ENCODE measurements at places on chromosomes 2 and 18.

DNA sequence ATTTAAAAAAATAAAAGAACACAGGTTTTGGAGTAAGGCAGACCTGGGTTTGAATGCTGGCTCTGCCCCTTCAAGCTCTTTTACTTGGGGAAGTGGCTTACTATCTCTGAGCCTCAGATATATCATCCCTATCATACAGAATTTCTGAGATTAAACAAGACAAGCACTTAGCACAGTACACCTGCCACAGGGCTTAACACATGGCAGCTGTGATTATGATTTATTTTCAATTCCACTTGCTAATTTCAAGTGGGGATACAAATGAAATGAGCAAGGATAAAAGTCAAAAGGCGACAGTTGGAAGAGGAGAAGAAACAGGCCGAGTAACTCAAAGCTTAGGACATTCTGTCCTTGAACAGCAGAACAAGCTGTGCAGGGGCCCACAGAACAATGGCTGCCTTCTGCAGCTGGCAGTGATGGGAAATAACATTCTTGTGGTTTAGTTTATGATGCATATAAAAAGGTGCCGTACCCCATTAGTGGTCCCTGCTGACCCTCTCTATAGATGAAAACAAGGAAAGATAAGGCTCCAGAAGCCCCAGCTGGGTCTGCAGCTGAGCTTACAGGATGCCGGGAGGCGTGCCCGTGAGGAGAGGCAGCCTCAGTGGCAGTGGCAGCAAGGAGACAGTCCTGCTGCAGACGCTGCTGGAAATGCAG lies 45.3 kb downstream of the KIF3C start:
- no peak for DNase-seq

GRCh38 chr2:52916981-52917380 lies 850.6 kb upstream of the CHAC2 start:
- no peak for DNase-seq

- no peak for DNase-seq
These were observed 169.5 kb downstream of the HRH4 start for GRCh38 chr18:24629921-24630320.

GRCh38 chr2:213232649-213233437 lies 51.4 kb upstream of the SPAG16 start:
- DNase-seq = peak; percentile 100

DNA sequence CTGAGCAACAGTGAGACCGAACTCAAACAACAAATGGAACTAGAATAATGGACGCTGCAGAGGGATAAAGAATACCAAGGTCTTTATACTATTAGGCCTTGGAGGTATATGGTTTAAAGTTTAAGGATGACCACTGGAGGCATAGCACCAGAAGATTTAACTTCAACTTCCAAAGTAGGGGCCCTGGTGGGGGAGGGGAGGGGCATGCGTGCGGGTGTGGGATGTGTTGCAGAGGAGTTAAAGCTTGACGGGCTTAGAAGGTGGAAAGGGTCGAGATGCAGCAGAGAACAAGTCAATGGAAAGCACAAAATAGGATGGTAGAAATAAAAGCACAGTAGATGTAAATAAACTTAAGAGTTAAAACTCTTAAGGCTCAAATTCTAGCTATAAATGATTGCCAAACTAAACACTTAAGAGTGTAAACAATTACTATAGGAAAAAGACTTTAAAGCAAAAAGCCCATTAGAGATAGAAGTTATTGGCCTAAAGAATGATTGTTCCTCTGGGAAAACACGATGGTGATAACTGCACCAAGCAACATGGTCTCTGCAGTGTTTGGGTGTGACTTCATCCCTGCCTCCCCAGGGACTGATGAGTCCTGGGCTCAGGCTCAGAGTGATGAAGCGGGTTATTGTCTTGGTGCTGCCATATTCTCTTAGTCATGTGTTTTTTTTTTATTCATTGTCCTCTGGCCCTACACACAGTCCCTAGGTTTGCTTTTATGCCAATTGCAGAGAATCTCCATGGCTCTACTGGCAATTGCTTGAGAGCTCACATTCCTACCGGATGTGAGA lies 13.0 kb downstream of the RRM2 start:
- peak; percentile 55 for DNase-seq

GRCh38 chr2:69549421-69549820 lies 94.1 kb downstream of the AAK1 start:
- DNase-seq = no peak

DNA sequence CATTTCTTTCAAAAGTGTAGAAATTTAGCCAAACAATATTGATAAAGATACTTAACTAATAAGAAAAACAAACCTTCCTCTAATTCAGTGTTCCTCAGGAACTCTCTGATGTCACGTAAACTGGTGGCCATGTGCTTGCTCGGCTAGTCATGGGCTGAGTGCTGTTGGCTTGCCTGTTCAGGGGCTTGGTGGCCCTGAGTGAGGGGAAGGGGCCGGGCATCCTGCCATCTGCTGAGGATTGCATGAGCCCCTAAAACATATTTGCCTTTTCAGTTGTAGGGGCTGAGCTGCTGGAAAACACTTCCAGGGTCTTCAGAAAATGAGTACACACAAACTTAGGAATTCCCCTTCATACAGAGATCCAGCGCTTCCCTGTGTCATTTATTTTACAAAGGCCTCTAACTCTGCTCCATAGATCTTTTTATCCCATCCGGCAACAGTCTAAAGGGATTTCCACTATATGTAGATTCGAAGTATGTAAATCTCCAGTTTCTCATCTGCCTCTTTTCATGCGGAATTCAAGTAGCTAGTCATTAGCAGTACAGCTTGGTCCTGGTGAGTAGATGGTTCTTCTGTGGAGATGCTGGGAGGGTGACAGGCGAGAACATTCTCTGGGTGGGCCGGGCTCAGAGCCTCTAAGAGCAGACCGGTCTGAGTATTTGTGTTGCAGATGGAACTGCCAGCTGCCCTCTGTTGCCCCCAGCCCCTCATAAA lies 20.1 kb upstream of the NFATC1 start:
- DNase-seq = no peak

DNA sequence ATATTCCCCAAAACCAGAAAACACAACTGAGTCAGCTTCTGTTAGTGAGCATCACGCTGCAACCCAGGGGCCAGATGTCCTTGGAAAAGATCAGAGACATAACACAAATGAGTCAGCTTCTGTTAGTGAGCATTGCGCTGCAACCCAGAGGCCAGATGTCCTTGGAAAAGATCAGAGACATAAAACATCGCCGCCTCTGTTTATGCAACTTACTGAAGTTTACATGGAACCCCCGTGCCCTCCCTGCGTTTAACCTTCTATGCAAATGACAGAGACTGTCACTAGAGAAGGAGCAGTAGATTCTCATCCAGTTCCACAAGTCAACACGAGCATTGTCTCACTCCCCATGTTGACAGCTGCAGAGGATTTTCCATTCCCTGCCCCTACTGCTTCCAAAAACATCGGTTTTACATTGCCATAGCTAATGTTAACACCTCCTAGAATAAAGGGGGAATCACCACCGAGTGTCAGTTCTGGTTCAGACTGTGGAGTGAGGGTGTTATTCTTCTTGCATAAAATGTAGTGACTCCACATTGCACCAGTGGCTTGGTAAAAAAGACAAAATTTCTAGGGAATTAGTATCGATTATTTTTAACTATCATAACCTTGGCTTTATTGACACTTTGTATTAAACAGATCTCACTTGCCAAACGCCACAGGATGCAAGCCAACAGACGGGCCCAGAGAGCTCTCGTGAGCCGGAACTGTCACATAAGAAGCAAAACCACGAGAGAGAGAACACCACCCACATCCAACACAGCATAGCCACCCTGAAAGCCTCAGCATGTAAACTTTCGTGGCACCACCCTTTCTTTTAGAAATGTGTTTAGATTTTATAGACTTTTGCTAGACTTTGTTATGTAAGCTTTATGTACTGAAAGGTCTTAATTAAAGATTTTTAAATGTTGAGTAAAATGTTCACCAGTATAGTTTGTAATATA lies 87.7 kb downstream of the SH3YL1 start:
- no peak for DNase-seq

DNA sequence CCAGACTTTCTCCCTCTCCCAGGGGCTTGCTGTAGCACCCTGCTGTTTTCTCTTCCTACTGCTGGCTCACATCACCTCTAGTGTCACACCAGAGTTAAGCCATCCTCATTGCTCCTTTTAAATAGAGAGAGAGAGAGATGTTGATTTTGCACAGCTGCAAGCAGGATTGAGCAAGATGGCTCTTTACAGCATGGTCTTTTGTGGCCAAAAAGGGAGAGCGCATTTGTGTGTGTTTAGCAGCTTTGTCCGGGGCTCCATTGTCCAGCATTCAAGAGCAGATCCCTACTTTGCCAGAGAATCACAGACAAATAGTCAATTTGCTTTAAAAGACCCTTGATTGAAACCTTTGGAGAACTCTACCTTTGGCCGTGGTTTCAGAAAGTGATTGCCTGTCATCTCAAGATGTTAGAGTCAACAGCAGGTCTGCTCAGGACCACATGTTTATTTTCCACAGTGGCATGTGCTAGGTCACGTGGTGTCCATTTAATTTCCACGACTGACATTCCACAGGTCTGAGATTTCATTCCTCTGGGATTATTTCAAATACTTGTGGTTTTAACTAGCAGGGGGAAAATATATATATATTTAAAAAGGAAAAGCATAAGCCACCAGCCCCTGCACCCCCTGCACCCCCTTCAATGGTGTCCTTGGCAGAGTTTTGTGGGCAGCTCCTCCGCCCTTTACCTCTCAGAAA lies 359.9 kb upstream of the SLC14A2 start:
- no peak for DNase-seq

- DNase-seq = peak; percentile 71
These were observed 2.8 kb downstream of the DUSP2 start for GRCh38 chr2:96142217-96143113.

- DNase-seq = no peak
These were observed 35.6 kb upstream of the SYT4 start for GRCh38 chr18:43312891-43313290.

DNA sequence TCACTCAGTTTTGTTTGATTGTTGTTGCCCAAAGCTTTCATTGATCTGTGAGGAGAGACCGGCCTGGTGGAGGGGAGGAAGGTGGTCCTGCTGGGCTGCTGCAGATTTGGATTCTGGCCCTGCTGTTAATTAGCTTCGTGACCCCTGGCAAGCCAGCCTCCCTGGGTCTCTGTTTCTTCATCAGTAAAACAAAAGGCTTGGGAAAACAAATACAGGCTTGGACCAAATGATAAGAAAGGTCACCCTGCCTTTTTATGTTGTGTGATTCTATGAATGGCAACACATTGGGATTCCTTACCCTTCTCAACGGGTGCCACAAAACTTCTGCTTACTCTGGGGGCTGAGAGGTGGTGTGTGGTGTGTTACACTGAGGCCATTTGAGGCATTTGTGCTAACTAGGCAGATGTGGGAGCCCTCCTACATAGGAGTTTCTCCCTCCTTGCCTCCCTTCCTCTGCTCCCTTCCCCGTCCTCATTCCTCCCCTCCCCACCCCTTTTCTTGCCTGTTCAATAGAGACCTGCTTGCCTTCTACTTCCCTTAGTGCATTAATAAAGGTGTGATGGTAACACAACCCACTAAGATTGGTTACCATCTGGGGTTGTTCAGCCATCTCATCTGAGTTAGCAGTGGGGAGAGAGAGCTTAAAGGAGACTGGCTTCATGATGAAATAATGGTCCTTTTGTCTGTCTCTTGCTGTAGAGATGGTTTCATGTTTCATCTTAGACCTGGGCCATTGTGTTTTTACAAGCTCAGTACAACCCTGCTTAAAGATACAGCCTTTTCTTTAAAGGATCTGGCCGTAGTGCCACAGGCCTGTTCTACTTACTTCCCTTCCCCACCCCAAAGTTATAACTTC lies 96.2 kb downstream of the TANC1 start:
- DNase-seq = no peak

DNA sequence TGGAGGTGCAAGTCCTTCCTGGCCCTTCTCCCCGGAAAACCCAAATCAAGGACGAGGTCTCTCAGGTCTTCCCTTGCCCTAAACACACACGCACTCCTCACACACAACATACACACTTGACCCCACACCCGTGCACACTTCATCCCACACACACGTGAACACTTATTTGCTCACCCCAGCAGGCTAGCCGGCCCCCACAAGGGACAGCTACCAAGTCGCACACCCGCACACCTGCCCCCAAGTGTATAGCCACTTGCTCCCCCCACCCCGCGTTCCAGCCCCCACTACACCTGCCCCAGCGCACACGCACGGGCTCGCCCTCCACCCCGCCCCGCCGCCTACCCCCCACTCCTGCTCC lies 359 bp downstream of the TGFBRAP1 start:
- peak; percentile 43 for DNase-seq

DNA sequence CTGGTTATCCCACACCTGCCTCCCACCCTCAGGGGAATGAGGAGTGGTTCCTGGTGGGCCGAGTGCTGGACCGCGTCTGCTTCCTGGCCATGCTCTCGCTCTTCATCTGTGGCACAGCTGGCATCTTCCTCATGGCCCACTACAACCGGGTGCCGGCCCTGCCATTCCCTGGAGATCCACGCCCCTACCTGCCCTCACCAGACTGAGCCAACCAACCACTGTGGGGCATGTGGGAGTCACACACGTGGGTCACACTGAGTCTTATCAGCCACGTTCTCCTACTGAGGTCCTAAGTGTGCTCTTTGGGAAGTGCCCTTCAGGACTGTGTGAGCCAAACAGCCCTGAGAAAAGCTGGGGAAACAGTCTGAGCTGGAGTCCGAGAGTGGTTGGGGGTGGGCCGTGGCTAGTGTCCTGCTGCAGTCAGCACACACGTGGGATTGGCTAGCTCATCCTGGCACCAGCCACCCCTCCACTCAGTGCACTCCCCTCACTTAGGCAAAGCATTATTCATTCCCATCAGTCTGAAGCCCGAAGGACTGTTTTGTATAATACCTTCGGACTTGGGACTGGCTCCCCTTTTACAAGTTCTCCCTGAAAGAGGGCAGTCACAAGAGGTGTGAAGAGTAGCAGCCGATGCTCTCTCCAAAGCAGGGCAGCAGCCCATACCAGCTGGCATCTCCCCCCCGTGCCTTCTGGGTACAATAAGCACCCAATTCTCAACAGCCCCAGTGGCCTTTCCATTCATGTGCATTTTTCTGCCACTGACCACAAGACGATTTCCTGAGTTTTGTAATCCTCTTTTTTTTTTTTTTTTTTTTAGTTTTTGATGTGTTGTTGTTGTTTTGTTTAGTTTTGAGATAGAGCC lies 4.6 kb downstream of the TIGD1 start:
- DNase-seq = no peak

DNA sequence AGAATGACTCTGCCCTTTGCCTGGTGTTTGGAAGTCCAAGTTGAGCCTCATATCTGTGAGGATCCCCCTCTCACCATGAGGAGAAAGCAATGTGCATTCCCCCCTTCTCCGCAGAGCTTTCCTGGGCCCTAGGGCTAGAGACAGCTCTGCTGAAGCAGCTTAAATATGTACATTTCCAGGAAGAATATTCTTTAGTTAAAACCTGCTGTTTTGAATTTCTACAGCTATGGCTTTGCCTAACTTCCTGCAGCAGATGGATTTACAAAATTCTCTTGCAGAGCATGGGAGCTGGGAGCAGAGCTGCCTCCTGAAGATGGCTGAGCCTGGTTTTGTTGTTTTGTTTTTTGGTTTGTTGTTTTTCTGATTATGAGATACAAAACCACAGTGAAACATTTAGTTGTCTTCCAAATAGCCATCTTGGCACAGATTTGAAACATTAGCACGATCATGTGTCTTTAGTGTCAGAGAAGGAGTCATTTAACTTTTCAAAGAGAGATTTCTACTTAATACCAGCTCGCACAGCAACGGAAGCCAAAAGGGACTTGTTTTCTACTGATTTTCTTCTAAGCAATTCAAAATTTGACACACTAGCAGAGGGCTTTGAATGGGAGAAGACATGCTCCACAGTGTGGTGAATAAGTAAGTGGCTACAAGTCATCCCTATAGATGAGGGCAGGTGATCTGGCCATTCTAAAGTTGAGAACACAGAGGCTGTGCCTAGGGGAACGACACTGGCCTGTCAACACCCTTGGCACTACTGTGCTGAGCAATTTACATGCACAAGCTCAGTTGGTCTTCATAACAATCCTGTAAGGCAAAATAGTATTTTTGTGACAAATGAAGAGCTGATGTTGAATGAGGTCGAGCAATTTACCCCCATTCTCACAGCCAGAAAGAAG lies 222.6 kb downstream of the MREG start:
- DNase-seq = no peak

Measured in NAMALWA (cell line).